Fibroblast of upper back skin (primary cell): ENCODE measurements at places on chromosomes 3 and 15.

GRCh38 chr3:119630880-119631329 is 29.5 kb downstream of the POPDC2 start:
- no peak for DNase-seq

DNA sequence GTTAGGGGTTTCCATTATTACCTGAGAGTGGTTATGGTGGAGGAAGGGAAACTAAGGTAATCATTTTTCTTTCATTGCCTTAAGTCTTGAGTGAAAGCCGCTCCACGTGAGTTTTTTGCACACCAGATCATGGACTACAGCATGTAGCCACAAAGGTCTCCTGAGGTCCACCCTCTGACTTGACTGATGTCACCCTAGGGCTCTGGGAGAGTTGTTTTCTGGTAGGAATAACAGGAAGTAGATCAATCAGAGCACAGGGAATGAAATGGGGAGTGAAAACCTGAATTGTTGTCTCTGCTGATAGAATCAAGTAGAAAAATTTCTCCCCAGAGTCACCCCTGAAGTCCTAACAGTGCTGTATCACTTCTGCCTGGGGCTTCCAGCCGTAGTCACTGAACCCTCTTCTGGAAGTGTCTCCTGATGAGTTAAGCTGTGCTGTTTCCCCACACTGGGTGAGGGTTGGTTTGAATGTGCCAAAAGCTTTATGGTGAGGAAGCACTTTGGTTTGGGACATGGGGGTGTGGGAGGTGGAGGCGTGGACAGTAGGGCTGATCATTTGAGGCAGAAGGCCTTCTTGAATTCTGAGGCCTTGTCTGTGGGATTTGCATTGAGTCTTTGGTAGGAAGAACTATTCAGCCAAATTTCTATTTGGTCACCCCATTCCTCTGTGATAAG is 64.3 kb downstream of the SLCO3A1 start:
- DNase-seq, result no peak

GRCh38 chr3:51082363-51082762 is 302.7 kb upstream of the MANF start:
- no peak for DNase-seq

- no peak for DNase-seq
Measured at GRCh38 chr15:25773248-25773647, 89.9 kb downstream of the ATP10A start.

GRCh38 chr3:154143873-154144272 is 22.7 kb downstream of the ARHGEF26 start:
- DNase-seq, result no peak

GRCh38 chr15:81572190-81572589 is 198.2 kb upstream of the TMC3 start:
- DNase-seq, result no peak

GRCh38 chr3:190581041-190581541 is 67.2 kb downstream of the IL1RAP start:
- peak; percentile 7 for DNase-seq

DNA sequence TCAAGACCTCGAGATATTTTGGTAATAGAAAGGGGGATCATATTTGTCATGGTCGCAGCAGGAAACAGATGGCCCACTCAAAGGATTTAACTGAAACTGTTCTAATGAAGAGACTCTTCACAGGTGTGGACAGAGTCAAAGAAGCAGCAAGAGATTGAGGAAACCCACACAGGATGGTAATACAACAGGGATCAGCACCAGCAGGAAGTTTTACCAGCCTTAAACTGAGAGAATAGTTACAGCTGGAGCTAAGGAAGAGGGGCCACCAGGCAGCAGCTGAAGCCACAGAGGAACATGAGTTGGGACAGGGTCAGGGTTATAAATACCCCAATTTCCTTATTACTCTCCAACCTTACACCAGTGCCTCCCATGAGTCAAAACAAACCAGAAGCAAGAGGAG is 131.8 kb upstream of the UBE2E2 start:
- DNase-seq, result no peak

- DNase-seq, result no peak
Measured at GRCh38 chr3:9301798-9302197, 52.4 kb upstream of the SRGAP3 start.

DNA sequence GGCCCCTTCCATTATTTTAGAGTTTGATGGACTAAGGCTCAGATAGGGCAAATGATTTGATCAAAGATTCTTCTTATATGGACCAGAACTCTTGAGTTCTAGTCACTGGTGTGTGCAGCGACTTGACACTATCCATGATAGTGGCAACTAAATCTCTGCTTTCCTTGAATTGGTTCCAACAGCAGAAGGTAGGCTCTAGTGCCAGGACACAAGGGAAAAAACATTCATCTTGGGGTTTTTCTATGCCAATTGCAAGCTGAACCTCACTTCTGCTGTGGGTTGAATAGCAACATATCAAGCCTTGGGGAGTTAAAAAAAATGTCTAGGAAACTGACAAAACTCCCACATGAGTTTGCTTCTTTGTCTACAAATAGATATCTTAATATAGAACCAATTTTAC is 35.1 kb downstream of the CTXND1 start:
- no peak for DNase-seq

DNA sequence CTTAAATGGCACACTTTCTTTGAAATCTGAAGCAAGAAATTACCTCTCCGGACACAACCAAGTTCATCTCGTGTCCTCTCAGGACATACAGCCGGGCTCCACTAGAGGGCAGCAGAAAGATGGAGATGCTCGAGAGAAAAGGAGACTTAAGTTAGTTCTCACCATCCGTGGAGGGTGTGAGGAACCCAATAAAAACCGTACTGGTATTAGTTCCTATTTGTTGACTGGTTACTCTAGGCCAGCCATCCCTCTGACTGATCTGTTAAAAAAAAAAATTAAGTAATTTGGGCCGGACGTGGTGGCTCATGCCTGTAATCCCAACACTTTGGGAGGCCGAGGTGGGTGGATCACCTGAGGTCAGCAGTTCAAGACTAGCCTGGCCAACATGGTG is 7.9 kb upstream of the CYP11A1 start:
- DNase-seq, result peak; percentile 76

- DNase-seq, result no peak
Measured at GRCh38 chr3:64748244-64748904, 60.6 kb upstream of the ADAMTS9 start.

GRCh38 chr3:11272906-11273574 is 843 bp downstream of the ATG7 start:
- no peak for DNase-seq

GRCh38 chr3:181773921-181774320 is 62.2 kb downstream of the SOX2 start:
- no peak for DNase-seq

GRCh38 chr3:16075647-16076046 is 98.8 kb upstream of the GALNT15 start:
- no peak for DNase-seq

DNA sequence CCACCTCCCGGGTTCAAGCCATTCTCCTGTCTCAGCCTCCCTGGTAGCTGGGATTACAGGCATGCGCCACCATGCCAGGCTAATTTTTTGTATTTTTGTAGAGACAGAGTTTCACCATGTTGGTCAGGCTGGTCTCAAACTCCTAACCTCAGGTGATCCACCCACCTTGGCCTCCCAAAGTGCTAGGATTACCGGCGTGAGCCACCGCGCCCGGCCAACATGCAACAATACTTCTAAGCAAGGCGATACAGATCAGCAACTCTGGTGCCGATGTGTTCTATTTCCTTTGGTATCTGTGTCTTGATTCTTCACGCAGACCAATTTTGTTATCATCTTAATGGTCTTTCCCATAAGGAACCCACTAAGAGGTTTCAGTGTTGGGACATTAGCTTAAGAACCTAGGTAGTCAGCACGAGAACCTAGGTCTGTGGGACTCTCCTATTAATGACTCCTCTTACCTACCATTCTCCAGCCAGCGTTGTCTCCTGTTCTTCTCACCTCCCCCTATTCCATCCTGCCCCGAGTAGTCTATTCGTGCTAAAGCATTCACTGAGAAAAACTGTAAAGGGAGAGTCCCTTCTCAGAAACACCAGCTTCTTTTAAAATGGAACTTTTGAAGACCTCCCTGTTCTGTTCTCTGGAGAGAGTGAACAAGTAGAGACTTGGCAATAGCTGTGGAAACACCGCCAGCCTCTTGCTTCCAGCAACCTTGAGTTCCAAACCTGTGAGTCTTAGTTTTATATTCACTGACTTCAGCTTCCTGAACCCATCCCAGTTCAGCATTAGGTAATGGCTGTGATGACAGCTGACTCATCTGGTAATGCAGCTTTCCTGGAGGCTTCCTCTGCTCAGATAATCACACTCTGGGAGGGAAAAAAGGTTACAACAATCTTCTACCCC is 61.2 kb downstream of the TSC22D2 start:
- peak; percentile 99 for DNase-seq

DNA sequence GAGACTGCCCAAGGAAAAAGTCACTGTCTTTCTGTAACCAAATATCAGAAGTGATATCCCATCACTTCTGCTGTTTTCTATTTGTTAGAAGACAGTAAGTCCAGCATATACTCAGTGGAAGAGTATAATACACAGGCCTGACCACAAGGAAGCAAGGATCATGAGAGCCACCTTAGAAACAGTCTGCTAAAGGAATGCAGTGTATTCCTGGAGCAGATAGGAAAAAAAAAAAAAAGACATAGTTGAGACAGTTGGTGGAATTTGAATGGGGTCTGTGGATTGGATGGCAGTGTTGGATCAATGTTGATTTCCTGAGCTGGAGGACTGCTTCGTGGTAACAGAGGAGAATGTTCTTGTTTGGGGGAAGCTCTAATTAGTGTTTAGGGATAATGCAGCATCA is 26.5 kb upstream of the FBXL2 start:
- DNase-seq, result peak; percentile 13

DNA sequence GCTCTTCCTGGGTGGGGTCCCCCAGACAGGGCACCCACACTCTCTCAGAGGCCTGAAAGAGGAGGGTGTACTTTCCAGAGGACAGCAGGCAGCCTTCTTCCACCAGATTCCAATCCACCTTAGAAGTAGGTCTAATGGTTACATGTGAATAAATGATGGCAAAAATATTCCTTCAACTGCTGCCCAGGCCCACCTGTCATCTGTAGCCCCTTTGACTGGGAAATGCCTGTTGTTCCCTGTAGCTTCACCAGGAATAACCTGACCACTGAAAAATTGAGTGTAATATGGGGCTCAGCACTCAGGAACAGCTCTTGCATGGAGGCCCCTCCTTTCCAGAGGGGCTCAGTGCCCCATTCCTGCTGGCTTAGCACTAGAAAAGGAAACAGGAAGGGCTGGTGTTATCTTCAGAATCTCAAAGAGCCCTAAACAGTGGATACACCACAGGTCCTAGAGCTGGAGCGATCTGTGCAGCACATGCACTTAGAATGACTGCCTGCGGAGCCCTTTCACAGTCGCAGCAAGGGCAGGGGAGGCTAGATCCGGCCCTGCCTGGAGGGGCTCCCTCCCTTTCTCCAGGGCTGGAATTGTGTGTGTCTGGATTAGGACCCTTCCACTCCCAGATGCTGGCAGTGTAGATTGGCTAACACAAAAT is 32.1 kb downstream of the SLC22A14 start:
- no peak for DNase-seq

DNA sequence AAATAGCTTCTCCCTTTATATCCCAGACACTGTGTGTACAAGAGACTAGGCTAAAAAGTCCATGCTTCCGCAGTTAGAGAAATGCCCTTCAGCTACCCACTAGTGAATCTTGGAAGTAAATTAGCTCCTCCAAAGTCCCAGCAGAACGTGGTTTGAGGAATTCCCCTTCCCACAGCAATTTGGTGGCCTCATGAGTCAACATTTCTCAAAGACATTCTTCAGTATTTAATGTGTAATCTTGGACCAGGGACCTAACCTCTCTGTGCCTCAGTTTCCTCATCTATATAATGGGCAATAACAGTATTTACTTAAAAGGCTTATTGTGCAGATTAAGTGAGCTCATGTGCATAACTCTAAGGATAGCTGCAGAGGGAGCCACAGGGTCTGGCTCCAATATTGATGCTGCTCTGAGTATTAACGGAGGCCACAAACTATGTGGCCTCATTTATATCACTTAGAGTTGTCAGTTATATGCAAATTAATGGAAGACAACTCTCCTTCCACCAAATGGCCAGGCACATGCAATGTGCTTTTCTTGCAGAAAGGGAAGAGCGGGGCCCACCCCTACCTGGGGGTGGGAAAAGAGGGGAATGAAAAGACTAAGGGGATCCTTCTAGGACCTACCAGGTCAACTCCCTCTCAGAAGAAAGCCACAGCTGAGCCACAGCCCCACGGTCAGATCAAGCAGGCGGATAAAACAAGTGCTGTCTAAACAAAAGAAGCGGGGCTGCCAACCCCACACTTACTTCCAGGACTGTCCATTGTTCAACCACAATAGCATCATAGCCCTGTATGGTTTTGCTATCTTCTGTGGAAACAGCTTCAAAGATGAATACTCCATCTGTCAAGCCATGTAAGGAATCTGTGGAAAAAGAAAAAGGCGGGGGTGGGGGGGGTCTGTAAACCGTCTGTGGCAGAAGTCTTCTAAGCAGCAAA is 92.4 kb downstream of the OXNAD1 start:
- DNase-seq, result peak; percentile 32

GRCh38 chr3:170889132-170889531 is 19.1 kb upstream of the RPL22L1 start:
- DNase-seq, result no peak

GRCh38 chr3:42739401-42740158 is 33.5 kb downstream of the CCDC13 start:
- DNase-seq, result no peak

- DNase-seq, result no peak
Measured at GRCh38 chr3:12993517-12994356, 79.5 kb downstream of the IQSEC1 start.

- DNase-seq, result no peak
Measured at GRCh38 chr3:128518587-128519490, 25.8 kb upstream of the GATA2 start.

DNA sequence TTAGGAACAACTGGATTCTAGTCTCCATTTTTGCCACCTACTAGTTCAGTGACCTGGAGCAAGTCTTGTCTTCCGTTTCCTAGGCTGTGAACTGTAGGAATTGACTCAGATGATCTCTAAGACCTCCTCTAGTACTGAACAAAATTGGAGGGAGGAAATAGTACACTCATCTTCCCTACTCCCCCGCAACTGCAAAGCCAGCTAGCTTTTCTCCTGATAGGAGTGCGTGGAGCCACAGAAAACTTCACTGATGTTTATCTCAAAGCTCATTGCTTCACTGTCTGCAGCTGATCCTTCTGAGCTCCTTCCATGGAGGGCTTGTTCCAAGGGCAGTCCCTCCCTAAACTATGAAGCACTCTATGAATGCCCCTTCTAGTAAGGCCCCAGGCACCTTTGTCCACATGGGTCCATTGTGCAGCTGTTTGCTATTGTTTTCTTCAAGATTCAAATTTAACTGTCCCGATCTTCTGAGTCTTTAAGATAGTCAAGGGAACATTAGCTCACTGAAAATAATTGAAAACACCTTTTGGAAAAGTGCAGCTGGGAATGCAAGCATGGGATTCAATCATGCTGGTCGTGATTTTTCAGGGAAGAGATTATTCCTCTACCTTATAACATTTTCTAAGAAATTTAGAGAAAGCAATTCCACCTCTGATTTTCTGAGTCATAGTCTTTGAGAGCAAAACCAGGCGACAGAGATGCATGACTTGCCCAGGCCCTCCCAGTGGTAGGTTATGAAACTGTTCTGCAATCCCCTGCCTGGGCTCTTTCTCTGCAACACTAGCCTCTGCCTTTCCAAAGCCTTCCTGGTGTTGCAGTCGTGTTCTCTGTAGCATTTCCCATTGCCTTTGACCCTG is 24.3 kb downstream of the FILIP1L start:
- DNase-seq, result peak; percentile 75

- no peak for DNase-seq
Measured at GRCh38 chr3:49871531-49872153, 1.9 kb upstream of the CAMKV start.
